ENCODE measurements at places on chromosomes 2 and 18. TPM values are rescaled to one million over a fixed set of nuclear protein-coding genes. Genes with fewer than 3 reads are reported as not detected.

DNA sequence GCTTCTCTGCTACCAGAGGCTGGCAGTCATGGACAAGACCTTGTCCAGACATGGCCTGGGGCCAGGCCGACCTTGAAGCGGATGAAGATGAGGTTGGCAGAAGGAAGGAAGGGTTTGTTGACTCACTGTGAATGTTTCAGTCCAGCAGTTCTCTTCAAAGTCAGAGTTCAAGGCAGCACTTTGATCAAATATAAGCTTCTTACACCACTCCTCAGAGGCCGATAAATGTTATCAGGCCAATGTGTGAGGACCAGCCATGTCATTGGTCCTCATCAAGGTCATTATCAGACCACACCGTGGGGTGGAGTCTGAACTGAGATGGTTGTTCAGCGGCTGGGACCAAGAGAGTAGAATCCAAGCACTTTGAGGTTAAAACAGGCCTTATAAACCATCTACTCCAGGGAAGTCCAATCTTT is 35.5 kb downstream of the QPCT start:
- no peak for DNase-seq

DNA sequence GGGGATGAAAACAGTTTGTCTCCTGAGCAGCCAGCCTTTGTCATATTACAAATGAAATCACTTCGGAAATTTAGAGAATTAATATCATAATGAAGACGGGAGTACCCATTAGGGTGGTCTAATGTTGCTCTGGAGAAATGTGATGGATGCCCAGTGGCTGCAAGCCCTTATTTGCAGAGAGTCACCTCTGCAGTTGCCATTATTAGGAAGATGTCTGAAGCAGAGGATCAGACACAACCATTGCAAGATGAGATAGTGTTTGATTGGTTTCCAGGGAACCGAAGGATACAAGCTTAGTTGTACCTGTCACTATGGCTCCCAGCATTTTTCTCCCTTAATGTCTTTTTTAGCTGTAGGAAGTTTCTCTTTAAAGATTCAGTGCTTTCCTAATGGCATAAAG is 272.4 kb downstream of the FIGN start:
- DNase-seq: no peak

The MYL1 gene
- not detected for polyA plus RNA-seq

The CD8B gene
- 3.0 TPM for polyA plus RNA-seq

The ZC3H6 gene
- polyA plus RNA-seq: 3.5 TPM

The POTEE gene
- polyA plus RNA-seq: not detected

- DNase-seq: no peak
Observed at GRCh38 chr2:32617599-32618189, 10.2 kb upstream of the TTC27 start.

DNA sequence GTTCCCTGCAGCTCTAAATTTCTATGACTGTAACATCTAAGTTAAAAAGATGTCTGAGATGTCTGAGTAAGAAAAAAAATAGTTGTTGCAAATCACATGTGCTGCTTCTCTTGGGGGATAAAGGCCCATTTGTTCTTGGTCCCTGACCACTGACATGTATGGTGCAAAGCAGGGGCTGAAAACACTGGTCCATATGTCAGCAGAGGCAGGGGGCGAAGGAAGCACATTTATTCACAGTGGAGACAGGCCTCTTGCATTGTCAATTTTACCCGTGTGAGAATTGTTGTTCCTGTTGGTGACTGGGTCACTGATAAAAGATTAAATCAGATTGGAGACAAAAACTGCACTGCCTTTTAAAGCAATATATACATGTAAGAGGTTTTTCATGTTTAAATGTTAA is 38.8 kb downstream of the PRKCE start:
- DNase-seq: no peak

DNA sequence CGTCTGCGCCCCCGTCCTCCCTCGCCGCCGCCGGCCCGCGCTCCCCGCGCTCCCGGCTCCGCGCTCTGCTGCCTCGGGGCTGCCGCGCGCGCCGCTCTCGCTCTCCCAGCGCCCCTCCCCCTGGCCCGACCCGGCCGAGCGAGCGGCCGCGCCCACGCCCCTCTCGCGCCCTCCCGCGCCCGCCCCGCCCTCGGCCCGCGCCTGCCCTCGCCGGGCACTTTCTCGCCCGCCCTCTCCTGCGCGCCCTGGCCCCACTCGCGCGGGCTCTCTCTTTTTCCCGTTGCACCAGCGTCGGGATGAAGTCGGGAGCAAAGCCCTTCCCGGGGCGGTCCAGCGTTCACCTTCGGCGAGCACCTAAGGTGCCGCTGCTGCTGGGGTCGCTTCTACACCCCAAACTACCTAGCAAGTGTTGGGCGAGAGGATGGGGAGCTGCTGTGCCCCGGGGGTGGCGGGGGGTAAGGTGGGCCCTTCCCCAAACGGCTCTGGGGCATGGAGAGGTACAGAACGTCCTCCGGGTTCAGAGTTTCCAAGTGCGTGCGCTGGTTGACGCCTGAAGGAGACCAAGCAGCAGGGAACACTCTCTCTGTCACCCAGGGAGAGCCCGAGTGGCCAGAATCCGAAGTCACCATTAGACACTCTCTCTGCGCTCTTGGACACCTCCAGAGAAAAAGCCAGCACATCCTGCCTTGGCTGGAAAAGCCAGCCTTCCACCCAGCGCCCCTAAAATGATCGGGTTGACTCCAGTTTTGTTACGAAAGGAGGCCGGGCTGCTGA is at the start of gene COLEC12:
Gene COLEC12 (minus strand): TSS at position 70 of the 774 bp plus-strand sequence. CDS start 187 bp downstream, outside the sequence.
- DNase-seq: peak; percentile 80

GRCh38 chr2:225236769-225237323 is 162.7 kb upstream of the NYAP2 start:
- no peak for DNase-seq

The MEP1B gene
- polyA plus RNA-seq: not detected

The RND3 gene
- polyA plus RNA-seq: 17.4 TPM

DNA sequence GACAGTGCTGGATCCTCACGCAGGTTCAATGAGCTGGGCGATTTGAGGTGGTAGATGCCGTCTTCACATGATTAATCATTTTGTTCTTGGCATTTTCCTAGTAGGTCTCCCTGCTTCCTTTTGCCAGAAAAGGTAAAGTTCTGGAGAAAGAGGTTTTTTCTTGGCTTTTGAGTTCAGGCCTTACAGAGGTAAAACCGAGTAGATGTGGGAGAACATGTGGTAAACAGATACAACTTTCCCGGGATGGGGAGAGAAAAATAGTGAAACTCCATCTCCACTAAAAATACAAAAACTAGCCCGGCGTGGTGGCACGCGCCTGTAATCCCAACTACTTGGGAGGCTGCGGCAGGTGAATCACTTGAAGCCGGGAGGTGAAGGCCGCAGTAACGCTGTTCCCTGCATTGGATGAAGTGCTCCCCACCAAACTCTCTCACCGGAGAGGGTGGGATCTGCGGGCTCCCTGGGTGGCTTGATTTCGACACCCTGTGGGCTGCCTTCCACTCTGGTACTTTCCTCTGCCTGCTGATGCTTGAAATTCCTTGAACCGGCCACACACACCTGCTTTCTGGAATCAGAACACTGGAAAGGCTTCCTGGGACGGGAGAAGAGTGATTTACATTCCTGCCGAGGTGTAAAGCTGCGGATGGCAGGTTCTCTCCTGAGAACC is 88.8 kb downstream of the ACTR3 start:
- DNase-seq: no peak

The SCYGR4 gene
- polyA plus RNA-seq: not detected

The HOXD11 gene
- not detected for polyA plus RNA-seq

- DNase-seq: no peak
Observed at GRCh38 chr2:158391876-158392275, 64.7 kb downstream of the CCDC148 start.

All from aorta (tissue), 5 donors.